ENCODE measurements at places on chromosomes 3 and 15.

- DNase-seq: no peak
These were observed 644.1 kb upstream of the BCHE start for GRCh38 chr3:166481340-166481739.

- DNase-seq: no peak
These were observed 32.1 kb downstream of the KY start for GRCh38 chr3:134618478-134619300.

GRCh38 chr3:125261031-125261430 lies 48.5 kb upstream of the SLC12A8 start:
- no peak for DNase-seq

GRCh38 chr3:94568041-94568440 lies 505.2 kb downstream of the NSUN3 start:
- DNase-seq: no peak

DNA sequence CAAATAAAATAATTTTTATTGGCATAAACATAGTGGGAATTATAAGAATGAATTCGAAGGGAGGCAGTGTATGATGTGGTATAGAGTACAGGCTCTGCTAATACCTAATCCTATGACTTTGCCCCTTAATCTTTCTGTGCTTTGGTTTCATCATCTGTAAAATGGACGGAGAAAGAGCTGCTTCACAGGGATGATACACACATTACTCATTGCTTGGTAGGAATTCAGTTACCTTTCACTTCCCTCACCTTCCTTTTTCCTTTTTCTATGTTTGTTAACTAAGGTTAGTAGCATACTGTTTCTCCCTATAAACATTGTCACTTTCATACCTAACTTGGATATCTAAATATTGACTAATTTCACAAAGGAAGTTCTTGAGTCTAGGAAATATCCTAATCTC lies 36.2 kb downstream of the LEKR1 start:
- no peak for DNase-seq

GRCh38 chr15:39581793-39582285 lies 960 bp downstream of the THBS1 start:
- DNase-seq: no peak

- no peak for DNase-seq
These were observed 26.2 kb upstream of the COMMD4 start for GRCh38 chr15:75309711-75310110.

- no peak for DNase-seq
These were observed 92.9 kb downstream of the NR1D2 start for GRCh38 chr3:24037971-24038370.

DNA sequence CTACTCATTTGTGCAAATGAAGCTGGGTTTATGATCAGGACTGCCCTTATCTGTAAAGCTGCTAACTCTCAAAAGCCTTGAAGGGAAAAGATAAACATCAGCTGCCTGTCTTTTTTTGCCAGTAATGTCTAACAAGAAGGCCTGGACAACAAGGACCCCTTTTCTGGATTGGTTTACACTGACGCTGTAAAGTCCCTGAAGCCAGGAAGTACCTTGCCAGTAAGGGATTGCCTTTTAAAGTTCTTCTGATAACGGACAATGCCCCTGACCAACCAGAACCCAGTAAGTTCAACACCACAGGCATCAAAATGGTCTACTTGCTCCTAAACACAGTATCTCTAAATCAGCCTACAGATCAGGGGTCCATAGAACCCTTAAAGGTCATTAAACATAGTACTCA lies 178.0 kb downstream of the PCCB start:
- no peak for DNase-seq

DNA sequence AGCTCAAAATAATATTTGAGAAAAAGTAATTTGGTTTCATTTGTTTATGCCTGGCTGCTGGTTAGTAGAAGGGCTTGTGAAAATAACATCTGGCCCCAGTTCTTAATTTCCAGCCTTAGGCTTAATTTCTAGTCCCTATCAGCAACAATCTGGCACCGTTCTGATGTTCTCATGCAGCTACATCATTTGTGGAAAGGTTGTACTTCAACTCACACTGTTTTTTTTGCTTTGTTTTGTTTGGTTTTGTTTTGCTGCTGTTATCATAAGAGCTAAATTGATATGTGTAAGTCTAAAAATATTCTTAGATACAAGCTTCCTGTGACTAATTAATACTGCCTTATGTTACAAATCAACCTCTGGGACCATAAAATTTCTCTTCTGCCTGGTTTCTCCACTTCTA lies 8.9 kb downstream of the CPA3 start:
- DNase-seq: no peak

DNA sequence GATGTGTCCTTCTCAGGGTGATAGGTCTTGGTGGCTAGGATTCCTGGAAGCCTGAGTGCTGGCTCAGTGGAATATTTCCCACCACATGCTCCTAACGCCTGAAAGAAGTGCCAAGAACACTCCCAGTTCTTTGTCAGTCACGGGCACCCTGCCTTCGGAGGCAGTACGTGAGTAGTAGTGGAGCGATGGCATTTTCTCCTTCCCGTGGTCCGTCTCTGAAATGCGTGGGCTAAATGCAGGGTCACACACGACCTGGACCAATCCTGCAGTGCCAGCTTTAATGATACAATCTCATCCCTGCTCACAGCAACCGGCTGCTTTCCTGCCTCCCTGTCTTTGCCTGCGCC lies 14.5 kb downstream of the H1-8 start:
- DNase-seq: no peak

DNA sequence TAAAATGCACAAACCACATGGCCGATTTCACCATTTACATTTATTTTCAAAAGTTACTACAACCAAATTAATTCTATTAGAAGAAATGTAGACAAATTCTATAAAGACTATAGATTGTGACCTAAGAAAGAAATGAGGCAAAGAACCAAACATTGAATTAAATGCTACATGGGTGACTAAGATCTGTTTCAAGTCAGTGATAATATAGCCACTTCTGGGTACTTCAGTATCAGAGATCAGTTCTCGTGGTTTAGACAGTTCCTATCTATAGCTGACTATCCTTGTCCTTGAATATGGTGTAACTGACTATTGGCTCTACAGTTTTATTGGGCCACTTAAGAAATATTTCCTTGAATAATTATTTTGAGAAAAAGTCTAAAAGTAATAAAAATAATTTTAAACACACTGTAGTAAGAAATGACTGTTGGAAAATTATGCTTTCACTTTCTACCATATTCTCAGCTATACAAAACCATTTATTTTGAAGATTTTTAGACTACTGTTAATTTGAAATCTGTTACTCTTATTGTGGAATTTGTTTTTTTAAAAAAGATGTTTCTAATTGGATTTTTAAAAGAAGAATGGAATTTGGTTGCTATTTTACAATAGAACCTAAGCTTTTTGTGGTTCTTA lies 14.1 kb downstream of the KCNMB3 start:
- no peak for DNase-seq

GRCh38 chr15:48102167-48102566 lies 18.6 kb upstream of the SLC24A5 start:
- no peak for DNase-seq

DNA sequence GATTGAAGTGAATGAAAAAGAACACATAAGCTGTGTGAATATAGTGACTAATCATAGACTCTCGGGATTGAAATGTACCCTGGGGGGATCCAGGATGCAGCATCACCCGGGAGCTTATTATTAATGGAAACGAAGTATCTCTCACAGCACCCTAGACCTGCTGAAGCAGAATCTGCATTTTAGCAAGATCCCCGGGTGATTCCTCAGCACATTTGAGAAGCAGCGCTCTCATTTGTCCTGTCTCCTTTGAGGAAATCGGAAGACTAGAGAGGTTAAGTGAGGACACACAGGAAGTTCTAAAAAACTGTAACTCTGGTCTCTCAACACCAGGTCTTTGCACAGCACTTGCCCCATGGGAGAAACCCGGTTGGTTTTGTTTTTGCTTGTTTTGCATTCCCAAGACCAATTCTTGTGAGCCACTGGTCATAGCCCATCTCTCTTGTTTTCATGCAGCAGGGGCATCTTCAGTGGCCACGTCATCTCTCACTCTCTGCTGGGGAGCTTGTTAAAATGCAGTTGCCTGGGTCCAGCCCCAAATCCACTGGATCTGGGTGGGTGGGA lies 30.2 kb downstream of the ZNF710 start:
- no peak for DNase-seq

GRCh38 chr3:96754128-96754527 lies 60.3 kb upstream of the EPHA6 start:
- DNase-seq: no peak

DNA sequence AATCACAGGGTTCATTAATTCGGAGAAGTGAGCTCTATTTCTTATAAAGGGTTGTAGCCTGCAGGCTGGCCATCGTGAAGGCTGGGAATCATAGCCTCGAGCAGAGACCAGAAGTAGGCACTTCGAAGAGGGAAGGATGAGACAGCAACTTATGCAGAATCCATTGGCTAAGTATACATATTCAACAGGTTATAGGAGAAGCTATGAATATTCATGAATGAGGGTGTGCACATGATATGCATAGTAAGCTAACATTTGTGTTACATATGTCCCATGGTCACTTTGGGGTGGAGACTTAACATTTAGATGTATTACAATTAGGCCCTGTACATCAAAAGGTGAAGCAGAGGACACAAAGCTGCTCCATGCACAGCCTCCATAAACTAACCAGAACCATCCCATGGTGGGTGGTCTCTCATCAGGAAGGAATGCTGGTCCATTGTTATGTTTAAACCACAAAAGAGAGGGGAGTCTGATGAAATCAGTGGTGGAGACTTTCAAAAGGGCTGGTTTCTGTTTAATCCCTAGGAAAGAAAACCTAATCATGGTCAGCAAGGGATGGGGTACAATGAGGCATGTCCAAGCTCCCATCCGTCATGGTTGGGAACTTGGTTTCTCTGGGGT lies 80.8 kb upstream of the FHIT start:
- no peak for DNase-seq

DNA sequence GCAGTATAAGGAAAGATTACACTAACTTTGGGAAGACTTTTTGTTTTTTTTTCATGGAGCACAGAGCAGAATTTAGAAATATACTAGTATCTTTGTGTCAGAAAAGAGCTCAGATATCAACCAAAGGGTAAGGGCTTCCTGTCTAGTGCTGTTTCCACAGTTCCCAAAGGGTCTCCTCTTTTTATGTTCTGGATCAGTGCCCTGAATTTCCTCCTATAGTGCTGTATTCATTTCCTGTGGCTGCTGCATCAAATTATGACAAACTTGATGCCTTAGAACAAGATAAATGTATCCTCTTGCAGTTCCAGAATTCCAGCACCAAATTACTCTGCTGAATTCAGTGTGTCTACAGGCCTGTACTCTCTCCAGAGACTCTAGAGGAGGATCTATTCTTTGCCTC lies 219.8 kb upstream of the THRB start:
- DNase-seq: no peak

DNA sequence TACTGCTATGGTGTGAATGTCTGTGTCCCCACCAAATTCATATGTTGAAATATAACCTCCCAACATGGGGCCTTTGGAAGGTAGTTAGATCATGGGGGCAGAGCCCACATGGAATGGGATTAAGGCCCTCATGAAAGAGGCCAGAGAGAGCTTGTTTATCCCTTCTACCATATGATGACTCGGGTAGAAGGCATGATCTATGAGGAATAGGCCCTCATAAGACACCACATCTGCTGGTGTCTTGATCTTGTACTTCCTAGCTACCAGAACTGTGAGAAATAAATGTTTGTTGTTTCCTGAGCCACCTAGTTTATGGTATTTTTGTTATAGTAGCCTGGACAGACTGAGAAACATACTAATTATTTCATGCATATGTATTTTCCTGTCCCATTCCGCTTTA lies 51.9 kb downstream of the WWTR1 start:
- no peak for DNase-seq

- no peak for DNase-seq
These were observed 193.4 kb downstream of the SUCLG2 start for GRCh38 chr3:67460841-67461510.
